Cardiac muscle cell (in vitro differentiated cells and primary cell): ENCODE measurements at places on chromosomes 1 and 21. TPM values are rescaled to one million over a fixed set of nuclear protein-coding genes. Genes with fewer than 3 reads are reported as not detected.

DNA sequence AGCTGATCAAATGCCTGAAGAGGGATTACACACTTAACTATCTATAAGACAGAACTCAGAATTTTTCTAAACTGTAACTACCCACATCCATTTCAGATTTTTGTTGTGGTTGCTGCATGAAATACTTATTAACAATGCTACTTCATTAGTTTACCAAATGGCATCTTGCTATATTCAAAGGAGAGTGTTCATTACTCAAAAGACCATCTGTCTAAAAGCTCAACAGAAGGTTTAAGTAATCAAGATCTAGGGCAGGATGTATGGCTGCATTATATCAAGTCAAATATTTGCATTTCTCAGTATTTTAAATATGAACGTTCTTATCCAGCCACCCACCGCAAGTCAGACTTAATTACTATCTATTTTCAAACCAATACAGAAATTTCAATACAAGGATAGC is 79.9 kb downstream of the SIPA1L2 start:
- no peak for DNase-seq

DNA sequence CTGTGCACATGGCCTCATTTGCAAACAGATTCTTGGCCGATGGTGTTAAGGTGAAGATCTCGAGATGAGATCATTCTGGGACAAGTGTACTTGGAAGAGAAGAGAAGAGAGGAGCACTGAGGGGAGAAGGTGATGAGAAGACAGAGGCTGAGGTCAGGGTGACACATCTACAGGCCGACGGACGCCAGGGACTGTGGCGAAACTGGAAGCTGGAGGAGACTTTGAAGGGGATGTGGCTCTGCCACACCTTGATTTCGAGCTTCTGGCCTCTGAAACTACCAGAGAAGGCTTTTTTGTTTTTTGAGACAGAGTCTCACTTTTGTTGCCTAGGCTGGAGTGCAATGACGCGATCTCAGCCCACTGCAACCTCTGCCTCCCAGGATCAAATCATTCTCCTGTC is 137.5 kb upstream of the TMEM51 start:
- DNase-seq, result no peak

GRCh38 chr1:63049135-63049534 is 265.2 kb downstream of the ATG4C start:
- DNase-seq, result no peak

PTGER3 gene
- total RNA-seq, result 4.2 and 4.4 TPM in 2 replicates

F3 gene
- total RNA-seq, result 1.6 and 3.1 TPM in 2 replicates

DENND2C gene
- total RNA-seq, result 1.8 TPM in 2 replicates

DNA sequence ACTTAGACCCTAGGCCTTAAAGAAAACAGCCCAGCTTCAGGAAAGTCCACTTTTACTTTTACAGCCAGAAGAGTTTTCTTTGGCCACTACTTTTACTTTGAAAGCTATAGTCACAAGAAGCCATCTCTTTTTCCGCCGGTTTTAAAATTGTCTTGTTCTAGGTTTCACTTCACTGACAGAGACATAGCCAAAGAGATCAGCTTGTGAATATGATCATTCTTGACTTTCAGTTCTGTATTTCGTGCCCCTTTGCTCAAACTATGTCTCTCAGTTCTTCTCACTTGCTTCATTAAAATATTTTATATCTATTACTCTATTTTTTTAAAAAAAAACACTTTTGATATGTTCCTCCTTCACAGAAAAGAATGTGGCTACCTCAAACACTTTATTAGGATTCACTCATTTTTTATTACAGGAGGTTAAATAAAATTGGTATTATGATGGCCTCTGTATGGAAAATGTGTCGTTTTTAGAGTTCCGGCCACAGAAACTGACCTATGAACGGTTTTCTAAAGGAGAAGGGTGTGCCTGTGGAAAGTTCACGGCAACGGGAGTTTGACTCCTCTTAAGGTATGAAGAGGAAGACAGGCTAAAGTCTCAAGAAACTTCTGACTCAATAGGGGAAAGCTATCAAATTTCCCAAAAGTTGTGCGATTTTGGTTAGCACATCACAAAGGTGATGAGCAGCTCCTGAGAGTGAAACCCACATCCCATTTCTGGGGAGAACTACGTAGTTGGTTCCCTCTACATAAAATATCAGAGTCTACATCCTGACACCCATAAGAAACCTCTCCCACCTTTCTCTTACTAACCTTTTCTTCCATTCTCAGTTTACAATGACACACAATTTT is 1.2 kb downstream of the MCOLN2 start:
- no peak for DNase-seq

- peak; percentile 70 for DNase-seq
Observed at GRCh38 chr1:19651141-19651737, 7.1 kb downstream of the NBL1 start.

DNA sequence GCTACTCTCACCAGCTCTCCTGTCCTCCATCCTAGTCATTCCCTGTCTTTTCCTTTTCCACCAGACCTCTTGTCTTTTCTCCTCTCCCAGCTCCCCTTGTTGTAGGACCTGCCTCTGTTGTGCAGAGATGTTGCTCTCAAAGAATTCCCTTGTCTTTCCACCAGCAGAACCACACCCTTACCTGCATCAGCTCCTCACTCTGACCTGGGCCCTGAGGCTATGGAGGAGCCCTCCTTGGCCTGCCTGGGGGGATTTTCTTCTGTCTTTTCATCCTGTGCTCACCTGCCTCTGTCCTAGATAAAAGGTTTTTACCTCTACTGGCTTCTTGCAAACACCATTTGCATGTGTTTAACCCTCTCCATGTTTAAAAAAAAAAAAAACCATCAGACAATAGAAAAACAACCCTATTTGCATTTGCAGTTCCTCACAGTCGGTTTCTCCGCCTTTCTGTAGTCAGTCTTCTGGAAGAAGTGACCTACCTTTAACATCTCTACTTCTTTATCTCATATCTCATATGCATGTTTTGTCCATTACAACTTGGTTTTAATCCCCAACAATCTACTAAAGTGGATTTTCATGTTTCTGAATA is 12.1 kb downstream of the FCRL5 start:
- no peak for DNase-seq

- no peak for DNase-seq
Observed at GRCh38 chr1:234618737-234619049, 8.7 kb upstream of the IRF2BP2 start.

DNA sequence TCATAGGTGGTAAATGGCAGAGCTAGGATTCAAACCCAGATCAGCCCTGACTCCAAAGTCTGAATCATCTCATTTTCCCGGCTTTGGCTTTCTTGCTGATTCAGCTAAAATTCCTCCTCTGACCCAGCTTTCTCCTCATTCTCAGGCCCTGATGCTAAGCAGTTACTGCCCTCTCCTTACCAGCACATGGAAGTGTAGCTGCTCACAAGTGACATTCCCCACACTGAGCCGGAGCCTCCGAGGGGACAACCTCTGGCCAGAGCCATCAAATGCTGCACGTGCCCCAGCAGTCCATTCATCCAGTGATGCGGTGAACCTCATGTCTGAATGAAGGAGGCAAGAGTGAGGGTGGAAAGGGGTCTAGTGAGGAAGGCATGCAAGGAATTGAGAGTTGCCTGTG is 11.1 kb downstream of the ITGA10 start:
- DNase-seq, result no peak

- no peak for DNase-seq
Observed at GRCh38 chr21:28908351-28908750, 84.3 kb downstream of the LTN1 start.

GRCh38 chr21:17427831-17428483 is 84.9 kb upstream of the CXADR start:
- DNase-seq, result no peak

IL20 gene
- total RNA-seq, result not detected in 2 replicates

DNA sequence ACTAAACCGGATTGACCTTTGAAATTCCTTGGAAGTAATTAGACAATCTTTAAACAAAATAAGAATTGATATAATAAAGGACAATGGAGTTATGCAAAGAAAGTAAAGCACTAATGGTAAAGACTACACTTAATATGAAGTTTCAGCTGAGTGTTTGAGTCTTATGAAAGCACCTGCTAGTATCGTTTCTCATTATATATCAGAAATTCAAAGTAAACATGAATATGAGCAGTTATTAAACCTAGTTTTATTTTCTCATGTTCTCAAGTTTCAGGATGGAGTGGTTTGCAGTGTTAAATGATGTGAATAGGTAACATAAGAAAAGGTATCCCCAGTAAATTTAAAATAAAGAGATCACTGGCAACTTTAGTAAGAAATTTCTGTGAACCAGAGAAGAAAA is 188.6 kb downstream of the ZP4 start:
- no peak for DNase-seq

- DNase-seq, result peak; percentile 87
Observed at GRCh38 chr1:112358798-112359408, 37.1 kb upstream of the CTTNBP2NL start.

MEGF6 gene
- 12.6 and 31.7 TPM in 2 replicates for total RNA-seq

- no peak for DNase-seq
Observed at GRCh38 chr1:208028526-208028925, 117.6 kb upstream of the CD34 start.

LENEP gene
- total RNA-seq, result not detected in 2 replicates

- peak; percentile 19 for DNase-seq
Observed at GRCh38 chr1:203551550-203551949, 57.6 kb downstream of the OPTC start.

DMBX1 gene
- total RNA-seq, result not detected in 2 replicates

AKR7A3 gene
- 1.4 and 2.2 TPM in 2 replicates for total RNA-seq

DNA sequence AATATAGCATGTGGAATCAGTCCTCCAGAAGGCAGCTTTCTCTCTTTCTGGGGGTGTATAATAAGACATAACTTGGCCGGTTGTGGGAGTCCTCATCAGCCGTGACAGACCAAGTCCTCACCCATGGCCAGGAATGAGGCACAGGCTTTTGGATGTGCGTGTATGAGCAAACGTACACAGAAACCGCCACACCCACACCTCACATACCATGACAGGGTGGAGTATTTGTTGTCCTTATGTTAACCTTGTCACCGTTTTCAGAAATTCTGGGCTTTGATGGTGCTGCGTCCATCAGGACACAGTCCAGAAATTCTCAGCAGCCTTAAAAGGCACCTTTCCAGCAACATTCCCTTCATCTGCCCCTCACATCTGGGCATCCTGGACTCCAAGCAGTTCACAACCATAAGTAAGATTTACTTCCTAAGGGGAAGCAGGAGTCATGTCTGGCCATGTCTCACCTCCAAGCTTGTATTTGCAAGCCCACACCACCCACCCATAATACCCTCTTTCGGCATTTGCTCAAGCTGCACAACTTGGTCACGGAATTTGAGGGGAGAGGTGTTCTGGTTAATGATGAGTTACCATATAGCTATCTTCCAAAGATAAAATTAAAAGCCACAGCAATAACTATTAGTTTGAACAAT is 12.4 kb downstream of the C1orf116 start:
- no peak for DNase-seq

DNA sequence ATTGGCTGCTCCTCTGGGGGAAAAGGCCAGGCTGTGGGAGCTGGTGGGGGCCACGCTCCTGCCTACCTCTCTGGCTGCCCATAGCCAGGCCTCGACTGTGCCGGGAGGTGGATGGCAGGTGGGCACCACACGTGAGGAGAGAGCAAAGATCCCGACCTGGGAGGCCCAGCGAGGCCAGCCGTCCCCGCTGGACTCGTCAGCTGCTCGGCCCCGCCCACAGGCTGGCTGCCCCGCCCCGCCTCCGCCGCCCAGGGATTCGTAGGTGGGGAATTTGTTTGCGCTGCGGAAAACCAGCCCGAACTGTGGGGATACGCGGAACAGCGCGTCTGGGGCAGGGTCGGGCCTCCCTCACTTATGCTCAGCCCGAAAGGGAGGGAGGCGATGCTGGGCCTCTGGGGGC is 31.7 kb downstream of the TP73 start:
- peak; percentile 32 for DNase-seq

- DNase-seq, result no peak
Observed at GRCh38 chr1:18569251-18569650, 61.4 kb upstream of the PAX7 start.

- DNase-seq, result peak; percentile 51
Observed at GRCh38 chr1:151621351-151621750, 9.5 kb downstream of the SNX27 start.

GRCh38 chr1:87497380-87498203 is 168.9 kb downstream of the LMO4 start:
- no peak for DNase-seq

- no peak for DNase-seq
Observed at GRCh38 chr1:176643536-176643935, 180.6 kb downstream of the PAPPA2 start.

DNA sequence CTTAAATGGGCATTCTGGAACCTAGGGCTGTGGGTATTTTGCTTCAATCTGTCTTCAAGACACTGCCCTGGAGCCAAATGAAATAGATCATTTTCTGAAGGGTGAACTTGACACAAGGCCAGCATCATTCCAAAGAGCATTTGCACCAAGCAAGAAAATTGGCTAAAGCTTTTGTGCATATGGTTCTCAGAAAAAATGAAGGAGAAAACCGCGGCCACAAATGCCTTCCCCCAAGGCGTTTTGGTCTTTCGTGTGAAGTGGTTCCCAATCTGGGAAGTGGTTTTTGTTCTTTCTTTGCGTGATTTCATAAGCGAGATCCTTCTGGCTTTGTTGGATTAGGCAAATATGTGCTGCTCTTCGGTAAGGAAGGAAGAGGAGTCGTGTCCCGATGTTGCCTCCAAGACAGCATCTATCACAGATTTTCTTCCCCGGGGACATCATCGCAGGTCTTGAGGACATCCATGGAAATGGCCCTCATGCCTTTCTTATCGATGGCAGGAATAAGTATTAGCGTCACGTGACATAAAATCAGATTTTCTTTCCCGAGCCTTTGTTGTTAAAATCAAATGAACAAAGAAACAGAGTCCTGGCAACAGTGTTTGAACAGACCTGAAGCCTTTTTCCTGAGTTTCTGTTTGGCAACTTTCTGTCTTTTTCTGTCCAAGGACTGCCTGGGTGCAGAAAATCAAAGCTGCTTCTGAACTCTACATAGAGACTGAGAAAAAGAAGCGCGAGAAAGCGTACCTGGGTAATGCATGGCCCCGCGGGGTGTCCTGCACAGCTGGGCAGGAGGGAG is 31.0 kb downstream of the ATP5PO start:
- DNase-seq, result no peak

LMX1A gene
- not detected in 2 replicates for total RNA-seq

DNA sequence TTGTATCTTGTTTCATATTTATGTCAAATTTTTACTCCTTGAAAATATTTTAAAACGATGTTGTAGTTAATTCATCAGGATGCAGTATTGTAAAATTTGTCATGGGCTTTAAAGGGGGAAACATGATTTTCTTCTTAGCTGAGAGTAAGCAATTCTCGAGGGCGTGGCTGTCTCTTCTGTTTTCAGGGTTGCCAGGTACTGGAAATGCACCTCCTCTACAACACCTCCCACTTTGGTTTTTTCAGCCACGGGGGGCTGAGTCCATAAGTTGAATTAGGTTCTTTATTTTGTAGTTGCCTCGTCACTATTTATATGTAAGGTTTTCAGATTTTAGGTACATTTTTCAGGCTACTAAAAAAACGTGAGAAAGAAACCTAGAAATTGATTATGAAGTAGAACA is 64.0 kb downstream of the PRDM2 start:
- no peak for DNase-seq

TMEM269 gene
- total RNA-seq, result 0.21 and 0.69 TPM in 2 replicates
